ENCODE measurements at places on chromosomes 16 and 17.

DNA sequence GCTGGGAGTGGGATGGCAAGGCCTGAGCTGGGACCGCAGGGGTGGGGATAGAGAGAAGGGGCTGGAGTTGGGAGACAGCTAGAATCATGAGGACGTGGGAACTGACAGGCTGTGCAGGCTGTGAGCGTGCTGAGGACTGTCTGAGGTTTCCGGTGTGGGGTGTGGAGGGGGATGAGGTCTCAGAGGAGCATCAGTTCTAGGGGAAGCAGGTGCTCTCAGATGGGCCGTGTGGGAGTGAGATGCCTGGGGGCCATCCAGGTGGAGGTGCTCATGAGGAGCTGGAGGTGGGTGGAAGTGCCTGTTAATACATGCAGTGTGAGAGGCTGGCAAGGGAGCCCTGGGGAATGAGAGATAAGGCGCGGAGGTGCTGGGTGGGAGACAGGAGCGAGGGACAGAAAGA is 27.2 kb downstream of the HASPIN start:
- DNase-seq = peak; percentile 42

DNA sequence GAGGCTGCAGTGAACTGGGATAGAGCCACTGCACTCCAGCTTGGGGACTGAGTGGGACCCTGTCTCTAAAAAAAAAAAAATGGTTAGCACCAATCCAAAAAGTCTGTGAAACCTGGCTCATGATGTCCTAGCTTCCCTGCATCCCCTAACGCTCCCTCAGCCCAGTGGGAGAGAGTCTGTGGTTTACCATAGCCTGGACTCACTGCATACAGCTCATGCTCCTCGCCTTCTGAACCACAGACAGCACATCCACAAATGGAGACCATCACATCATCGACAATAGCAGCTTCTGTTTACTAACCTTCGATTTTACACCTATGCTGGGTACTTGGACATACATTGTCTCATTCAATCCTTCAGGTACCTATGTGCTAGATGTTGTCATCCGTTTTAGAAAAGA is 43.6 kb downstream of the NLRC5 start:
- no peak for DNase-seq

DNA sequence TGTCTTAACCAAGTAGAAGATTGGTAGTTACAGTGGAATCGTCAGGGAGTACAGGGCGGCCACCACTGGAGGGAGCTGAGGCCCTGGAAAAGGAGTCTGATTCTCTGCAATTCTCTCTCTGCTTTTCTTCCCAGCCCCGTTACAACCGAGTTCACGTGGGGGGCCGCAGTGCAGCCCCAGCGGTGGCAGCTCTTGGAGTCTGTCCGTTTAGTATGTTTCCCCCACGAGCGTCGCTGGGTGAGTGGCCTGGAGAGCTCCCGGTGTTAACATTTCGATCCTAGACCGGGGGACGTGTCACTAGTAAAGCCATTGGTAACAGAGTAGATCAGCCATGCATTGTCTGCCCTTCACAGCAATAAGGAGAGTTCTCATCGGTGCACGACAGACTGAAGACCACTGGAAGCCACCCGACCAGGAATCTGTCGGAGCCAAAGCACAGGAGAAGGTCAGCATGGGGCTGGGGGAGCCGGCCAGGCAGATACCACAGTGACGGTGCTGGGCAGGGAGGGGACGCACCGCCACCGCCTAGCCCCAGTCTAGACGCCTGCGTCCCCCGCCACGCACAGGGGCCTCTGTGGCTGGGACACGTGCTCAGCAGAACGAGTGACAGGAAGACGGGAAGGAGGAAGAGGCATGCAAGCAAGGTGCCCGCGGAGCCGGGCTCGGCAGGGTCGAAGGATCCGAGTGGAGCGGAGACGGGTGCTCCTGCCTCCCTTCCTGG is 15.7 kb downstream of the SLC16A3 start:
- peak; percentile 89 for DNase-seq

DNA sequence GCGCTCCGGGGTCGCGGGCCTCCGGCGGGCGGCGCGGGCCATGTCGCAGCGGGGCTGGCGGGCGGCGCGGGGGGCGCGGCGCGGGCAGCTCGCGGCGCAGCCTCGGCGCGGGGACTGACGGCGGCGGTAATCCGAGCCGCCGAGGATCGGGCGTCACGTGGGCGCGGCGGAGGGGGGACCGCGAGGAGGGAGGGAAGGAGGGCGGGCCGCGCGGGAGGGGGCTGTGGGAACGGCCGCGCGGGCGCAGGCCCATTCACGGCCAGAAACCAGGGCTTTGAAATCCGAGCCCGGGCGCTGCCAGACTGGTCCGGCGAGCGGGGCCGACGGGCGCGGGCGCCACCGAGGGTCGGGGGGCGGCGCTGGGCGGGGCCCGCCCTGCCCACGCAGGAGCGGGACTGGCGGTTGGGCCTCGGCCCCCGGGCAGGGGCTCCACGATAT is at the start of gene MTSS2:
Gene MTSS2 (minus strand): TSS at position 116 of the 438 bp plus-strand sequence. CDS start 262 bp downstream, outside the sequence.
- DNase-seq = peak; percentile 17

GRCh38 chr17:28127196-28127595 is 84.7 kb downstream of the NLK start:
- no peak for DNase-seq

DNA sequence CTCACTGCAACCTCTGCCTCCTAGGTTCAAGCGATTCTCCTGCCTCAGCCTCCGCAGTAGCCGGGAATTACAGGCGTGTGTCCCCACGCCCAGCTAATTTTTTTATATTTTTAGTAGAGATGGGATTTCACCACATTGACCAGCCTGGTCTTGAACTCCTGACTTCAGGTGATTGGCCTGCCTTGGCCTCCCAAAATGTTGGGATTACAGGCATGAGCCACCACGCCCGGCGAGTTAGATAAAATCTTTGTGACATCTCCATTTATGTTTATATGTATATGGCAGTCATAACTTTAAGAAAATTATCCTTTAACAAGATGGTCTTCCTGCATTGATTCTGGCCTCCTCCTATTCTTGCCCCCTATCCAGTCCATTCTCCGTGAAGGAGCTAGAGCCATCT is 24.0 kb downstream of the CCDC42 start:
- no peak for DNase-seq
